ENCODE measurements at places on chromosomes 12 and 14.

DNA sequence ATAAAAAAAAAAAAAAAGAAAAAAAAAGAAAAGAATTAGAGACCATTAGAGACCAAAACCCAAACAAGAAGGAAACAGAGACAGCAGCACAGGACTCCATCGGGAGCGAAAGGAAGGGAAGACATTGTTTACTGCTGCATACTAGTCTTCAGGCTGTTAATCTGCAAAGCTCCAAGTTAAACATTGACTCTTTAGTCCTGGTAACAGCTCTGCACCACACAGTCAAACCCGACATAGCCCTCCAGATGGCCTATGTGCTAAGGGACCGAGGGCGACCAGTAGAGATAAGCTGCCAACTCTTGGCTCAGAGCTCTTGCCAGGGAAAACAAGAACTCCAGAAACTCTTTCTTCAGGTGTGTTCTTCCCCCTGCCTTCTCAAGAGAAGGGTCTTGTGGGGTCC lies 7.8 kb downstream of the P2RX4 start:
- no peak for DNase-seq

DNA sequence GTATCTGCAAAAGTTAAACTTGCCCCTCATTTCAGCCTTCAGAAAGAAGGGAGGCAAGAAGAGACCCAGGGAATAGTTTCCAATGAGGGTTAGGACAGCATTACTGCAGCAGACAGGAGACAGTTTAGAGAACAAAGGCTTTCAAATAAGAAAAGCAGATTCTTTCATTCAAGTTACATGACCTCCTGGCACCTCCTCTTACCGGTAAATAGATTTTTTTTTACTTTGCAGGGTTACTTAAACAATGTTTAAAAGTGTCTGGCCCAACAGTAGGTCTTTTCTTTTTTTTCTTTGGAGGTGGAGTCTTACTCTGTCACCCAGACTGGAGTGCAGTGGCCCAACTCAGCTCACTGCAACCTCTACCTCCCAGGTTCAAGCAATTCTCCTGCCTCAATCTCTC lies 47.1 kb downstream of the SINHCAF start:
- no peak for DNase-seq

- DNase-seq, result no peak
Measured at GRCh38 chr14:69226736-69227135, 33.2 kb upstream of the GALNT16 start.

- no peak for DNase-seq
Measured at GRCh38 chr12:2247596-2247995, 194.8 kb downstream of the CACNA1C start.

- DNase-seq, result no peak
Measured at GRCh38 chr14:72801381-72801812, 92.5 kb downstream of the DPF3 start.
